ENCODE measurements at places on chromosomes 5 and 9.

GRCh38 chr5:56561-57290, 35.2 kb upstream of the PLEKHG4B start:
- no peak for DNase-seq

DNA sequence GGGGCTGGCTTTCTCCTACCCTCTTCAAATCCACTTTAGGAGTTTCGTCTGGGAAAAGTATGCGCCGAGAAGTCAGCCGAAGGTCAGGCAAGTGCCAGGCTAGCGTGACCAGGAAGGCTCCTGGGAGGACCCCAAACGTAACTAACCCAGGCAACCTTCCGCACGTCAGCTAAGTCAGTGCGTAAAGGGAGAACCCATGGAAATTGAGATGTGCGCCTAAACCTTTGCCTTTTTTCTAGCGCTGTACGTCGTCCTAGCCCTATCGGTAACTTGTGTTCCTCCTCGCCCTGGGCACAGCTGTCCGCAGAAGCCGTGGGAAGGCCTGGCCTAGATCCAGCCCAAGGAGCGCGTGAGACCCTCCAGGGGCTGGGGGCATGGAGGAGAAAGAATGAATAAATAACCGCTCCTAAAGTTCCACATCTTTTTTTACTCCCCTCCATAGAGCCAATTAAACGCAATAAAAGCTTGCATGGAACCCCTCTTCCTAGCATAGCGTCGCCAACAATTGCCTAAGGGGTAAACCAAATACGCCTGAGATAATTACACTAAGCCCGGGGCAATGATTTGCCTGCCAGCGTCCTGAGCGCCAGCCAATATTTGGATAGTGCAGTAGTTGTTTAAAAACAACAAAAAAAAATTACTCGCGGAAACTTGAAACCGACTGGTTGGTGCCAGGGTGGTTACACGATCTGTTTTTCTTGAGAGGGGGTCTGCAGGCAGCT, 4.0 kb upstream of the FOXB2 start:
- no peak for DNase-seq

DNA sequence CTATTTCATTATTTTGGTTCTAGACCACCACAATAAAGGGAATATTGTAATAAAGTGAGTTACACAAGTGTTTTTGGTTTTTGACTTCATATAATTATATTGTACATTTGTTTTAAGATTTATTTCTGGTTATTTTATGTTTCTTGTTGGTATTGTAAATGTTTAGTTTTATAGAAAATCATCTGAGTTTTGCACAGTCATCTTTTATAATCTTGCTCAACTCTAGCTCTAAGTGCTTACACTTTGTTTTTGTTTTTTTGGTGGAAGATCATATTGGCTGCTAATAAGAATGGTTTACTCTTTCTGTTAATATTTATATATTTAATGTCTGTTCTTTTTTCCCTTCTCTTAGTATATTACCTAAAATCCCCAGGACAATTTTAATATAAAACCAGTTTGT, 135.0 kb downstream of the CNTLN start:
- DNase-seq: no peak

- no peak for DNase-seq
Measured at GRCh38 chr5:135973323-135974020, 18.7 kb upstream of the LECT2 start.

- no peak for DNase-seq
Measured at GRCh38 chr9:106893088-106893487, 30.1 kb downstream of the ZNF462 start.

DNA sequence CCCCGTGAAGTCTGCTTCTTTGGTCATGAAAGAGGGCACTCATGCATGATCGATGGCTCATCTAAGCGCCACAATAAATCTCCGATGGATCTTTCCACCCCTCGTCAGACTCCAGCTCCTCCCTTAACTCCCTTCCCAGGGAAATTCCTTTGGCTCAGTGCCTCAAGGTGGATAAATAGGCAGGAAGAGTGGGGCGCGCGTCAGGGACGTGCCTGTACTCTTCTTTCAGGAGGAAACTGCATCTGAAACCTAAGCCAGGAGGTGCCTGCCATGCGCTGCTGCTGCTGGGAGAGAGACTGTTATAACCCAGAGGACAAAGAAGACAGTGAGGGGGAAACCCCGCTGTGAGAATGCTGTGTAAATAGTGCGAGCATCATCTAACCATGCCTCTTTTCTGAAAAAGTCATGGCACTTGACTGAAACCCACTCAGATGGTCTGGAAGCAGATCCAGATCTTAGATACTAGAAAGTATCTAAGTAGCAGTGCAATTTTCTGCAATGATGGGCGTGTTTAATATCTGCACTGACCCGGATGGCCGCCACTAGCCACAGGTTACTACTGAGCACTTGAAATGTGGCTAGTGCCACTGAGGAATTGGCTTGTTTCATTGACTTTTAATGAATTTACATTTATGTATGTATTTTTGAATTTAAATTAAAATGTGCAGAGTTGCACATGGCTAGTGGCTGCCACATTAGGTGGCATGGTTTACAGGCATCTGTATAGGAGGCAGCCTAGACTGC, 120.3 kb upstream of the BASP1 start:
- DNase-seq: no peak

DNA sequence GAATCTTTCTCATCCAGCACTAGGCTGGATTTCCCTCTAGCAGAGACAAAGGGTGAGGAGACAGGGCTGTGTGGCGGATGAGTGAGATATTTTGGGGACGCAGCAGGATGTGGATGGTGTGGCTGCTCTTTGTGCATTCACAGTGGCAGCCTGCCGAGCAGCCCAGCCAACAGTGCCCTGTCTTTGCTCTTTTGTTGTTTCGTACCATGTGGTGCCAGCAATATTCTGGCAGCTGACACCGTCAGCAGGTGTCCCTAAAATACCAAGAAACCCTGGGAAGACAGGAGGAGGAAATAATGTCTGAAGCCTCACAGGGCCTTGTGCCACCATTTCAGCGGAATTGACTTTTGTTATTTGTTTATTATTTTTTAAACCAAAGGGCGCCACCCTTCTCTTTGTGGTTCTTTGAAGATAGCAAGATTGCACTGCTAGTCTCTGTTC, 141.4 kb downstream of the CCDC192 start:
- no peak for DNase-seq

GRCh38 chr9:76394960-76395252, 680 bp upstream of the RFK start:
- peak; percentile 11 for DNase-seq

GRCh38 chr9:99948896-99949295, 42.4 kb downstream of the STX17 start:
- no peak for DNase-seq

DNA sequence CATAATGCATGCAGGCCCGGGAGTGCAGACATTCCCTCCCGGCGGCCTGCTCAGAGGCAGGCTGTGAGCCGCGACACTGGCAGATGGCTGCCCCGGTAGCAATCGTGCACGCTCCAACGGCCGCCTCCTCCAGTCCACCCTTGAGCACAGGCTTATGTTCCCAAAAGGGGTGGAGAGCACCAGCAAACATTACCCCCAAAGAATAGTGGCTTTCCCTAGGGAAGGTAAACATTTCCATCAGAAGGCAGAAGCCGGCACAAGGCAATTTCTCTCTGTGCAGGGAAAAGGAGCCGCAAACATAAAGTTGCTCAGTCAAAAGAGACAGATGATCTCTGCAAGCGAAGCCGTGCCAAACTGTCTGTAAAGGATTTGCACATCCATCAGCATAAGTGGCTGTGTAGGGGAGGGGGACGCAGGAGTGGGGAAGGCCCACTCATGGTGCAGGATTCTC, 92.5 kb downstream of the SIL1 start:
- DNase-seq: no peak
